DMS153 (cell line): ENCODE measurements at places on chromosomes 12 and 14.

DNA sequence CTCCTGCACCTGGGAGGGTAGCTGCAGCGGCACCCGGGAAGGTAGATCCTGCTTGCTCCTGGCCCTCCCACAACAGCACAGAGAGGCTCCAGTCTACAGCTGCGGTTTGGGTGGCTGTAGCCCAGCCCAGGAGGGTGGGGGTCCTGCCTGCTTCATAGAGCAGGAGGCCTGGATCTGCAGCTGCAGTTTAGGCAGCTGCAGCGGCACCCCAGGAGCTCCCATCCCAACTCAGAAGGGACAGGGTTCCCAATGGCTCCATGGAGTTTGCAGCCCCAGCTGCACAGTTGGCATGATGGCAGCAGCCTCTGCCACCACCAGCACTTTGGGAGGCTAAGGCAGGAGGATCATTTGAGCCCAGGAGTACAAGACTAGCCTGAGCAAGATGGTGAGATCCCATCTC is 38.5 kb downstream of the TIMELESS start:
- DNase-seq = no peak

DNA sequence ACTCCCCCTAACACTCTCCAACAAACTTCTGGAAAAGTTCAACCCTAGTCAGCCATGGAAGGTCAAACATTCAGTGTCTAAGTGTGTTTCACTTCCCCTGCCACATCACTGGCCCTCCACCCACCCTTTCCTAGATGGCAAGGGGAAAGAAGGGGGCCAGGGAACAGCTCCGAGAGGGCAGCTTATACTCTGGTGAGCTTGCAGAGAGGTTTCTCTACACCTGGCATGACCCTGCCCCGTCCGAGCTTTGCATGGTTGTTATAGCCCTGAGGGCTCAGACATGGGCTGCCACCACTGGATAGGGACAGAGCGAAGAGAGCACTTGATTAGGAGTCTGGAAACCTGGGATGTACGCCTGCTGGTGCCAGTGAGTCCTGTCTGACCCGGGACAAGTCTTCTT is 4.0 kb downstream of the ACVRL1 start:
- no peak for DNase-seq

- no peak for DNase-seq
Observed at GRCh38 chr12:124168016-124168786, 126.7 kb upstream of the RFLNA start.

GRCh38 chr14:22471545-22472121 is 117.4 kb downstream of the DAD1 start:
- no peak for DNase-seq

- no peak for DNase-seq
Observed at GRCh38 chr14:28952161-28952560, 185.6 kb downstream of the FOXG1 start.

DNA sequence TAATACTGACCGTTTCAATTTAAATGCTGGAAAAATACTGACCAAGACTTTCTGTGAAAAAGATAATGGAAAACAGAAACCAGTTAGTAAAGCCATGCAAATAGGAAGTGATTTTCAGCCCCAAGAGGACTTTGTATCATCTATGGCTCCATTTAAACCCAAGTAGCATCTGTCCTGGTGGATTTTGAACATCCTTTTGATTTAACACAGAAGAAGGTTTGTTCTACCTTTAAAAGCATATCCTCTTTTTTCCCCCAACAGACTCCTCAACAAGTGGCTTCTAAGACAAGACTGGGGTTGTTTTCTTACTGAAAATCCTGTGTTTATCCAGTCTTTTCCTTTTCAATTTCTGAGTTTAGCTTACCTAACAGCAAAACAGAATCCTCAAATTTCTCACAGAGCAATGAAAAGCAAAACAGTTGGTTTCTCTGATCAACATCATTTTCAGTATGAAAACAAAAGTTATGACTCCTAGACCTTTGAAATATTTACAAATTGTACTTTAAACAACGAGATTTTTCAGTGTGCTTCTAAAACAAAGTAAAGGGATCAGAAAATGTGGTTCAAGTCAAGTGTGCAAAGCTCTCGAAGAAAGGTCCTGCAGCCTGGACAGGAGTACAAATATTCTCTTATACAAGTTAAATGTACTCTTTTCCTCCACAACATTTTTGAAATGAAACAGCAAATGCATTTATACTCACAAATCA is 2.9 kb downstream of the PHLDA1 start:
- no peak for DNase-seq

DNA sequence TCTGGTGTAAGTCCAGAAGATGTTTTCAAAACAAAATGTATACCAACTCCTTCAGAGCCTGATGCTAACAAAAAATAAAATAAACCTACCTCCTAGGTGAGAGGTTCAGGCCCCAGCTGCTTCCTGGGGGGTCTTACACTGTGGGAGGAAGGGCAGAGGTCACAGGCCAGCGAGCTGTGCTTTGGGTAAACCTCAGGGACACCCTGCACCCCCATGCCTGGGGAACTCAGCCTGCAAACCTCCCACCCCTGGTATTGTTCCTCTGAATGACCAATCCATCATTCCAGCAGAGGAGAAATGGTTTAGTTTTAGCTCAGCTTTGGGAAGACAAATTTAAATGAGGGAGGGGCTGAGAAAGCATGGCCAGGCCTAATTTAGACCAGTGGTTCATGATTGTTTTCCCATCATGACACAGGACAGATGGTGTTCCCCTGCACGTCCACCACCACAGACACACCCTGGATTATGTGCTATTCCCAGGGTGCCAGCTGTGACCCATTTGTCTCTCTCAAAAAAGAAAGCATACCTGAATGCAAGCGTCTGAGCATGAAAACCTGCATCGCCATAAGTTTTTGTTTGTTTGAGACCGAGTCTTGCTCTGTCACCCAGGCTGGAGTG is 14.5 kb upstream of the TFCP2 start:
- DNase-seq = no peak

- no peak for DNase-seq
Observed at GRCh38 chr14:100749967-100750597, 23.4 kb downstream of the DLK1 start.
